ENCODE measurements at places on chromosomes 16 and 17. TPM values are rescaled to one million over a fixed set of nuclear protein-coding genes. Genes with fewer than 3 reads are reported as not detected.

ADCY7 gene
- 92.1 TPM for total RNA-seq

HOXB3 gene
- total RNA-seq = 2.0 TPM

DHX58 gene
- total RNA-seq = 31.7 TPM

CHST5 gene
- total RNA-seq = not detected

- no peaks in the 10 kb centered on the region for H3K36me3 ChIP-seq
- H3K27me3 ChIP-seq = no peaks in the 10 kb centered on the region
- DNase-seq = no peak
- no peak overlapping the region for H3K4me3 ChIP-seq
- H3K27ac ChIP-seq = no peak overlapping the region
These were observed 22.8 kb downstream of the UBALD1 start for GRCh38 chr16:4591706-4592470.

DNA sequence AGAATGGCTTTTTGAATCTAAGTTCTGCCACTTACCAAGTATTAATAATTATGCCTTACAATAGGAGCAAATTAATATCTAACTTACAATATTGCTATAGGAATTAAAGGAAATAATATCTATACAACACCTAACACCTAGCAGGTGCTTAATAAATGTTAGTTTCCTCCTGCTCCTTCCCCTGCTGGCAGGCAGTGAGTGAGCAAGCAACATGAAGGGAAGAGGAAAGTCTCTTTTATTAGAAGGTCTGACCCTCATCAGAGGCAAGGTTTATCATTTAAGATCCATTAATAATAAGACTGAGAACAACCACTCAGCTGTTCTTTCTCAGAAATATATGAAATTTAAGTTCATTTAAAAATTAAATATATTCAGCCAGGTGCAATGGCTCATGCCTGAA, 6.7 kb upstream of the DYNC1LI2 start:
- no peaks in the 10 kb centered on the region for H3K36me3 ChIP-seq
- peaks cover 2% of the 10 kb centered on the region for H3K27me3 ChIP-seq
- no peak for DNase-seq
- H3K27ac ChIP-seq = no peak overlapping the region

- H3K36me3 ChIP-seq = no peaks in the 10 kb centered on the region
- H3K27me3 ChIP-seq = peaks cover 1% of the 10 kb centered on the region
- H3K4me1 ChIP-seq = no peaks in the 10 kb centered on the region
- DNase-seq = no peak
- no peak overlapping the region for H3K4me3 ChIP-seq
These were observed 57.1 kb upstream of the ANKFN1 start for GRCh38 chr17:56096026-56096810.

DNA sequence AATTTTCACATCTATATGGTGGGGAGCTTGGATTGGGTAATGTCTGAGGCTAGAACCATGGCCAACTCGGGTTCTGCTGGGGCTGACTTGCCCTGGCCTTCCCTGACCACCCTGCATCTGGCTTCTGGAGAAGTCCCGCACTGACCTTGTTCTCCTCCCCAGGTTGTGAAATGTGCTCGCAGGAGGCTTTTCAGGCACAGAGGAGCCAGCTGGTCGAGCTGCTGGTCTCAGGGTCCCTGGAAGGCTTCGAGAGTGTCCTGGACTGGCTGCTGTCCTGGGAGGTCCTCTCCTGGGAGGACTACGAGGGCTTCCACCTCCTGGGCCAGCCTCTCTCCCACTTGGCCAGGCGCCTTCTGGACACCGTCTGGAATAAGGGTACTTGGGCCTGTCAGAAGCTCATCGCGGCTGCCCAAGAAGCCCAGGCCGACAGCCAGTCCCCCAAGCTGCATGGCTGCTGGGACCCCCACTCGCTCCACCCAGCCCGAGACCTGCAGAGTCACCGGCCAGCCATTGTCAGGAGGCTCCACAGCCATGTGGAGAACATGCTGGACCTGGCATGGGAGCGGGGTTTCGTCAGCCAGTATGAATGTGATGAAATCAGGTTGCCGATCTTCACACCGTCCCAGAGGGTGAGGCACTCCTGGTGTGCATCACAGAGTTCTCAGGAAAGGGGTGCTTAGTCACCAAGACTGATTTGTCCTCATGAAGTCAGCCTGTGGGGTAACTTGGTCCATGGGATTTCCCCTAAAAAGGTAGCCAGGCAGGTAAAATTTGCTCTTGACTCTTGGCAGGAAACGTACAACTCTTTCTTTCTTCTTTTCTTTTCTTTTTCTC, 6.1 kb downstream of the NOD2 start:
- peak overlapping the region; percentile 23 for H3K4me3 ChIP-seq
- peak overlapping the region; percentile 66 for H3K27ac ChIP-seq
- DNase-seq = peak; percentile 63
- peaks cover 51% of the 10 kb centered on the region for H3K4me1 ChIP-seq
- H3K27me3 ChIP-seq = peaks cover 7% of the 10 kb centered on the region

- no peak overlapping the region for H3K4me3 ChIP-seq
- no peak for DNase-seq
- peak overlapping the region; percentile 86 for H3K27ac ChIP-seq
- H3K36me3 ChIP-seq = peaks cover 44% of the 10 kb centered on the region
- H3K4me1 ChIP-seq = peaks cover 36% of the 10 kb centered on the region
These were observed 43.1 kb downstream of the PIK3R5 start for GRCh38 chr17:8922451-8922850.

GRCh38 chr16:2467528-2468232, 3.4 kb upstream of the NTN3 start:
- H3K4me3 ChIP-seq = no peak overlapping the region
- peaks cover 4% of the 10 kb centered on the region for H3K36me3 ChIP-seq
- H3K27ac ChIP-seq = no peak overlapping the region
- peak; percentile 62 for DNase-seq
- H3K4me1 ChIP-seq = peaks cover 18% of the 10 kb centered on the region

- no peak for DNase-seq
- H3K27ac ChIP-seq = no peak overlapping the region
- no peaks in the 10 kb centered on the region for H3K36me3 ChIP-seq
- H3K27me3 ChIP-seq = peaks cover 2% of the 10 kb centered on the region
- H3K4me3 ChIP-seq = no peak overlapping the region
- no peaks in the 10 kb centered on the region for H3K4me1 ChIP-seq
These were observed 16.9 kb upstream of the ITGA3 start for GRCh38 chr17:50039058-50039457.

- H3K27ac ChIP-seq = peak within 1 kb of the TSS; percentile 96
- DNase-seq = peak; percentile 94
- peaks cover 42% of the 10 kb centered on the region for H3K36me3 ChIP-seq
- peaks cover 7% of the 10 kb centered on the region for H3K27me3 ChIP-seq
These were observed at the start of gene TSPOAP1 for GRCh38 chr17:58328195-58329034. TSPOAP1 (minus strand) TSS chr17:58328795; CDS start chr17:58327920, 875 bp downstream.

DNA sequence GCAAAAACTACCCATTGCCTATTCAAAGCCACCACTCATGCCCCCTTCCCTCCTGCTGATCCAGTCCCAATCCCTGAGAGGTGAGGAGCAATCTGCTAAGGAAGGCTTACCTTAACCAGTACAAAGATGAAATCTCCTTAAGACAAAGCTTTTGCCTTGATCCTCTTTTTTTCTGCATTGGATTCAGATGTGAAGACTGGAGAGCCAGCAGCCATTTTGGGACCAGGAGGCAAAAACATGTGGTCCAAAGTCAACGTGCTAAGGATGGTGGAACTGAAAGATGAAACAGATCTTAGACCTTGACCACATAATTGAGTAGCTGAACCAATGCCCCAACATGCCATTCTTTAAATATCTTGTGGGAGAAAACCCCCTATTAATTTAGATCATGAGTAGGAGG, 171.4 kb downstream of the IRX5 start:
- H3K27me3 ChIP-seq = no peaks in the 10 kb centered on the region
- no peaks in the 10 kb centered on the region for H3K4me1 ChIP-seq
- no peak overlapping the region for H3K27ac ChIP-seq
- H3K36me3 ChIP-seq = no peaks in the 10 kb centered on the region
- DNase-seq = no peak
- no peak overlapping the region for H3K4me3 ChIP-seq

DNA sequence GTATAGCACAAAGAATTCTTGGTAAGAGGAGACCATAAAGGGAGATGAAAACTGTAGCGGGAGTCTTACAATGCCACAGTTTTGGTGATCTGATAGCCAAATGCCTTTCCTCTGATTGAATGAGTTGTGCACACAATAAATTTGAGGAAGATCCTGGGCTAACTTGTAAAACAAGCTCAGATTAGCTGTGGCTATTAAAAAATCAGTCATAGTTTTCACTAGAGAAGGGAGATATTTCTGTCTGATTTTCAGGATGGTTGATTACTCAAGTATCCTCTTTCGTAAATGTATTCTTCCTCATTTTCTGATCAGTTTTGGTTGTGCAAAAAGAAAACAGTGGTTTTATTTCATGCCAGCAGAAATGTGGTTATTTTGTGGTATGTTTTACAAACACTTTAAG, 9.1 kb upstream of the METTL9 start:
- no peaks in the 10 kb centered on the region for H3K36me3 ChIP-seq
- H3K4me3 ChIP-seq = no peak overlapping the region
- H3K27me3 ChIP-seq = no peaks in the 10 kb centered on the region
- no peak for DNase-seq
- H3K27ac ChIP-seq = no peak overlapping the region

DNA sequence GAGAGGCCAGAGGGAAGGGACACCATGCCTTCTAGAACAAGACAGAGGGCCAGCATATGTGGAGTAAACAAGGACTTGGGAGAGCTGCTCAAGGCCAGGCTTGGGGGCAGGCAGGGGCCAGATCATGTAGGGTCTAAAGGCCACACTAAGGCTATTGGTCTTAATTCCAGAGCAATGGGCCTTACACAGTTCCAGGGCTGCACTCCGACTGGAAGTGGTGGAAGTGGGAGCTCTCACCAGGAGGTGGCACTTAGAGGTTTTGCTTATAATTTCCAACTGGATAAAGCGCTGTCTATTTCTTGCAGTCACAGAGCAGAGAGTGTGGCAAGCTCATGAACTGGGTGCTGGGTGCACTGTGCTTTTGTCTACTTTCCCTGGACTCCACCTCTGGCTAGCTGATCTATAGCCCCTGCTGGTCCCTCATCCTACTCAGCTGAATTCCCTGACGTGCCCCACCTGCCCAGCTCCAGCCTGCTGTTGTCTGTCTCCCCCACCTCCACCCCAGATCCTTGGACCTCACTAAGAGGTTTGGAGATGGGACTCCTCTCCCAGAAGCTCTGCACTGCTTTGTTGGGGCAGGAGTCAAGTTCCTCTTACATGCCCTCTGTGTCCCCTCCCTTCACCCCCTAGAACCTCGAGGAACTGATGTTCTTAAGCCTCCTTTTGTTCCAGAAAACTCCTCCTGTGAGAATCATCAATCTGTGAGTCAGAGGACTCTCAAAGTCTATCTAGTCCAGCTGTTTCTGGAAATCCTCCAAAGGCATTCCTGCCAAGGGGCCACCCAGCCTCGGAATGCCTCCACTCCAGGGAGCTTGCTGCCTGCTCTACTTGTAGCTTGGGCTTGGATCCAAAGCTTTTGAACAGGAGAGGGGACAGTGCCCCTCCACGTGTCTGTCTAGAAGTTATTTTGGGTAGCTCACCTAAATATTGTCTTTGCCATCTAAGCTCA, 48.1 kb upstream of the KSR1 start:
- H3K36me3 ChIP-seq = no peaks in the 10 kb centered on the region
- H3K27ac ChIP-seq = no peak overlapping the region
- H3K4me1 ChIP-seq = no peaks in the 10 kb centered on the region
- peaks cover 10% of the 10 kb centered on the region for H3K27me3 ChIP-seq
- DNase-seq = no peak

DNA sequence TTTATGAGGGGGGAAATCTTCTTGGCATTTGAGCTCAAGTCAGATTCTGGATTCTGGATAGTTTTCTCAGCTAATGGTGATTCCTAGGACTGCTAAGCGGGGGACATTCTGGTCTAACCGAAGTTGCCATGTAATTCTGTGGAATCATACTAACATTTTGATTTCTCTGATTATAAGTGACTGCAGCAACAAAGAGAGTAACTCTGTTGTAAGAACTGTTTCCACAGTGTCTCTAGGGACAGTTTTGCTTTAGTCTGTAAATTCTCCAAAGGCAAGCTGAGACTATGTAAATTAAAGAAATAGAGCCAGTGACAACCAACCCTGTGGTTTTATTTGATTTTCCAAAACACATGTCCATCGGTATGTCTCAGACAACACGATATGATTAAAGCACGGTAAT, 286.2 kb downstream of the IRX3 start:
- H3K4me1 ChIP-seq = no peaks in the 10 kb centered on the region
- DNase-seq = no peak
- H3K4me3 ChIP-seq = no peak overlapping the region
- H3K27me3 ChIP-seq = no peaks in the 10 kb centered on the region
- no peak overlapping the region for H3K27ac ChIP-seq
- H3K36me3 ChIP-seq = no peaks in the 10 kb centered on the region

GRCh38 chr17:65885541-65886312, 306.2 kb downstream of the CEP112 start:
- H3K27me3 ChIP-seq = no peaks in the 10 kb centered on the region
- DNase-seq = no peak
- H3K36me3 ChIP-seq = no peaks in the 10 kb centered on the region
- H3K4me1 ChIP-seq = no peaks in the 10 kb centered on the region
- H3K27ac ChIP-seq = no peak overlapping the region
- no peak overlapping the region for H3K4me3 ChIP-seq

- peaks cover 17% of the 10 kb centered on the region for H3K27me3 ChIP-seq
- H3K36me3 ChIP-seq = peaks cover 33% of the 10 kb centered on the region
- peak within 1 kb of the TSS; percentile 95 for H3K27ac ChIP-seq
- H3K4me3 ChIP-seq = peak within 1 kb of the TSS; percentile 91
- DNase-seq = peak; percentile 28
These were observed at the start of gene MMD for GRCh38 chr17:55421179-55421934. MMD (minus strand) TSS chr17:55421835; CDS start chr17:55421695, 140 bp downstream.

DNA sequence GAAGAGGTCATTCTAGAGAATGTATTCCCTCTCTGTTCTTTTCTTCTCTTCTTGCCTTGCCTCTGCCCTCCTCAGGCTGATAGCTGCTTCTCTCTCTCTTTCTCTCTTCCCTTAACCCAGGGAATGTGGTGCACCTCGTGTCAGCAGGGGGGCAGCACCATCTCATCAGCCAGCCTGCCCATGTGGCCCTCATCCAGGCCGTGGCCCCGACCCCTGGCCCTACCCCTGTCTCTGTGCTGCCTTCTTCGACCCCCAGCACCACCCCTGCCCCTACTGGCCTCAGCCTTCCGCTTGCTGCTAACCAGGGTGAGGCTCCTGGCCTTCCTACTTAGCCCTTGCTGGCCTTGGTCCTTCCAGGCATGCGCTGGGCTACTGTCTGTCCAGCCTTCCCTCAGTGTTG, 23.5 kb downstream of the SRCAP start:
- no peaks in the 10 kb centered on the region for H3K27me3 ChIP-seq
- no peak for DNase-seq
- H3K36me3 ChIP-seq = peaks cover 65% of the 10 kb centered on the region
- peaks cover 2% of the 10 kb centered on the region for H3K4me1 ChIP-seq
- H3K4me3 ChIP-seq = no peak overlapping the region

DNA sequence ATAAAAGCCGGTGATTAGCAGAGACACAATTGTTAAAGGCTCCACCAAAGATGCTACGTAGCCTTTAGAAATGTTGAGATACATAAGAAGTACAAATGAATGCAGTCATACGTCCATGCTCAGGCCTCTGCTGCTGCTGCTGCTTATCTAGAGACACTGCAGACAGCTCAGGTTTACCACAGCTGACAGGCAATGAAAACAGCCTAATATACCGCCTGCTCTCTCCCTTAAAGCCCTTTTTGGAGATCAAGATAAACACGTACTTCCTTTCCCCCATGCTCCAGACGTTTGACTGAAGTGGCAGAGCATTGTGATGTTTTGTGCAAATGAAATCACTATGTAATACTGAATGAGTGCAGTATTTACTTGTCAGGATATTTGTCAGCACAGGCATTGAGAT, 185.3 kb downstream of the AATF start:
- no peak overlapping the region for H3K27ac ChIP-seq
- DNase-seq = no peak
- peaks cover 13% of the 10 kb centered on the region for H3K36me3 ChIP-seq
- H3K4me3 ChIP-seq = no peak overlapping the region
- H3K4me1 ChIP-seq = no peaks in the 10 kb centered on the region

- H3K27me3 ChIP-seq = no peaks in the 10 kb centered on the region
- H3K27ac ChIP-seq = no peak overlapping the region
- peaks cover 7% of the 10 kb centered on the region for H3K4me1 ChIP-seq
- H3K4me3 ChIP-seq = no peak overlapping the region
These were observed 5.3 kb downstream of the CEP131 start for GRCh38 chr17:81217491-81217890.

Measured in activated CD8-positive, alpha-beta T cell treated with anti-CD3 and anti-CD28 coated beads for 36 hours (primary cell).